NB4 (cell line): ENCODE measurements at places on chromosomes 4 and X.

GRCh38 chr4:38154681-38155588 is 194.7 kb downstream of the PTTG2 start:
- peak; percentile 67 for DNase-seq

DNA sequence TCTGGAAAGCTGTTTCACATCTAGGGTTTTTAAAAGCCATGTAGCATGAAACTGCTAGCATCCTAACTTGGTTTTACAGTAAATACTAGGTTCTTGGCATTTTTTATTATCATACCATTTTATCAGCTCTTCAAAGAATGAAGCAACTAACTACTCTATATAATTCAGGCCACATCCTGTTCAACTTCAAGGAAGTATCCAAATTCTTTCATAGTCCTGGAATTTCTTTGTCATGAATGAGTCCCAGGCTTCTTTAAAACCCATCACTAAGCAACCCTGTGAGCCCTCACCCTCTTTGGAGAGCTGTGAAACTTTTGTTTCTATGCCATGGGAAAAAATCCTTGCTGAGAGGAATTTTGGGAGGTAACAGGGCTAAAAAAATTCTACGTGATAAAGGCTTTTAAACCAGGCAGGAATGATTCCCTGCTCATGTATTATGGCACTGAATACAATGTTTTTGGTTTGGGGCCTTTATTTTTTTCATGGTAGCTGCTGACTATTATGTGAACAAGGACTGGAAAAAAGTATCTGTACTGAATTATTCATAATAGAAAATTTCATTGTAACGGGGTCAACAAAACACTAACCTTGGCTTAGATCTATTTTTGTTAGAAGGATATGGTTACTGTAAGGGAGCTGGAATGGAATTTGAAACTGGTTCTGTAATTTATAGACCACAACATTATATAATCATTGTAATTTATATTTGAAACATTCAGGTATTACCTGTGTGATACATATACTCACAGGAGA is 164.9 kb downstream of the DCTD start:
- no peak for DNase-seq

DNA sequence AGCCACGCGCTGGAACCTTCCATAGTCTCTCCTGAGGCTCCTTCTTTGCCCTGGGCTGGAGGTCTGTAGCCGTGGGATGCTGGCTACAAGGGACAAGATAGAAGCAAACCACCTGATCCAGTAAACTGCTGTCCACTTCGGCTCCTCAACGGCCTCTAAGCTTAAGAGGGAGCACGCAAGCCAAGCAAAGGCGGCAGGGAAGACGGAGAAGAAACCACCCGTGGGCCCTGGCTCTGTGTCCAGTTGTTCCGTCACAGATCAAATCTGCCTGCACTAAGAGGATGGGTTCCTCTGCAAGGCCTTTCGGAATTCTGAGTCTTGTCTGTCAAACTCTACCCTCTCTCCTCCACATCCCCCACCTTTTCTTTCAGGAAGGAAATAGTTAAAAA is 401 bp upstream of the EDNRA start:
- no peak for DNase-seq

GRCh38 chr4:140134746-140135425 is 19.1 kb downstream of the MAML3 start:
- no peak for DNase-seq

GRCh38 chr4:5885733-5886132 is 7.2 kb downstream of the CRMP1 start:
- DNase-seq: no peak

DNA sequence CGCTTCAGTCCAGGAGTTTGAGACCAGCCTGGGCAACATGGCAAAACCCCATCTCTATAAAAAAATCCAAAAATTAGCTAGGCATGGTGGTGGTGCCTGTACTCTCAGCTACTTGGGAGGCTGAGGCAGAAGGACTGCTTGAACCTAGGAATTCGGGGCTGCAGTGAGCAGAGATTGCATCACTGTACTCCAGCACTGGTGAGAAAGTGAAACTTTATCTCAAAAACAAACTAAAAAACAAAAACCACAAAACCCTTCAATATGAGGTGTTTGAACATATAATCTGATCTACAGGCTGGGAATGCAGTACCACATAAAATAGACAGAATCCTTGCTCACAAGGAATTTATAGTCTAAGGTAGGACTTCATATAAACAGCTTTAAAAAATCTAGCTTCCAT is 103.9 kb downstream of the PDS5A start:
- no peak for DNase-seq

- DNase-seq: no peak
Observed at GRCh38 chrX:139725720-139726119, 17.8 kb upstream of the MCF2 start.

- no peak for DNase-seq
Observed at GRCh38 chr4:4981427-4981826, 37.8 kb downstream of the CYTL1 start.

DNA sequence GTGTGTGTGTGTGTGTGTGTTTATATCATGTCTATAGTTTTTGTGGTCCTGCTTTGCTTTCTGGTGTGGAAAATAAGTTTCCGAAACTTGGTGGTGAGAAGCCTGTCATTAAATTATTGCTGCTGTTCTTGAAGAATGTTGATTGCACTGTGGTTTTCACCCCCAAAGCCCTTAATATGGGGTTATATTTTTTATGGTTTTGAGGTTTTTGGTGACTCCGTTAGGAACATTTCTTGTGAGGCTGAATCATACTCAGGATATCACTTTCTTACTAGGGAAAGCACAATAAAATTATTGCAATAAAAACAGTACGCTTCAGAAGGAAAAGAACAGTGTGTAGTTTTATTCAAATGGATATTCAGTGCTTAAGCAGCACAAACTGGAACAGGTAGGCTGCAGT is 539.1 kb upstream of the MAGEB18 start:
- DNase-seq: no peak

DNA sequence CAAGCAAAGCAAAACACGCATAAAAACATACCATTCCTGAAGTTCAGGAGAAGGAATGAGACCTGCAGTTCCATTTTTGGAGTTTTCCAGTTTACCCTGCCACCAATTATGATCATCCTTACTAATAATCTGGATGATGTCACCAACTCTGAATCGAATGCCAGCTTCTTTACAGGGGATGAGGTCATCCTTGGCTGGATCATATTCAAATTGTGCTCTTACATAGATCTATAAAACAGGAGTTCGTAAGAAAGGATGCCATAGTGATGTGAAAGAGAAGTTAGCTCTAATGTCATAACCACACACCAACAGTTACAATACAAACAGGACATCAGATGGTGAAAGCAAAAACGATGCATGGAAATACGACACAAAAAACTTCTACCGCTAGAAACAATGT is 106.5 kb downstream of the NYX start:
- DNase-seq: no peak

- peak; percentile 10 for DNase-seq
Observed at GRCh38 chr4:142282870-142283431, 563.1 kb downstream of the INPP4B start.

DNA sequence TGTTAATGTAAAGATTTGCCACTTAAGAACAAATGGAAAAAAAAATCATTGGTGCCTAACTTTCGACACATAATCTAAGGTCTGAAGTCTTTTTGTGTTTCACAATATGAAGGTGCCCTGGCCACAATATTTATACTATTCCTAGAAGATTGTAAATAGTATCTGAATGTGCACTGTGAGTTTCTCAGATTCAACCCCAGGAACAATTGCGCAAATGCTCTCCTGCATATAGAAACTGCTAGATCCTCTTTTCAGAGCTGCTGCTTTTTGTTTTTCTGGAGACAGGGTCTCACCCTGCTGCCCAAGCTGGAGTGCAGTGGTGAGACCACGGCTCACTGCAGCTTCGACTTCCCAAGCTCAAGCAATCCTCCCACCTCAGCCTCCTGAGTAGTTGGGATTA is 480.1 kb upstream of the FTHL17 start:
- DNase-seq: peak; percentile 2

DNA sequence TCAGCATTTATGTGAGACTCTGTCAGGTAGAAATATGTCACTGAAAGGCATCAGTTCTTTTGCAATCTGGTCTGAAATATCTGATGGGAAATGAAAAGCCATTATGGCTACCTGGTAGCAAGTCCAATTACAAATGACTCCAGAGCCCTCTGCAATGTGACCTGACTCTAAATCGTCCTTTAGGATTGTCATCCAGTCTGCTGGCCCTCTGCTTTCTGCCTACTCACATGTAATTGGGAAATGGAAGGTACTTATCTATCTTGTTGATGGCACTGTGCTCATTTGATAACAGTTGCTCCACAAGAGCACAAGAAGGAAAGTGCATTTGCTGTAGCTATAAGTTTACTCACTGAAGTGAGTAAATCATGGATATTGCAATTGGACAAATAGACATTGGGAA is 799.8 kb downstream of the RAPGEF2 start:
- DNase-seq: no peak

GRCh38 chr4:38210396-38211114 is 250.4 kb downstream of the PTTG2 start:
- DNase-seq: no peak

DNA sequence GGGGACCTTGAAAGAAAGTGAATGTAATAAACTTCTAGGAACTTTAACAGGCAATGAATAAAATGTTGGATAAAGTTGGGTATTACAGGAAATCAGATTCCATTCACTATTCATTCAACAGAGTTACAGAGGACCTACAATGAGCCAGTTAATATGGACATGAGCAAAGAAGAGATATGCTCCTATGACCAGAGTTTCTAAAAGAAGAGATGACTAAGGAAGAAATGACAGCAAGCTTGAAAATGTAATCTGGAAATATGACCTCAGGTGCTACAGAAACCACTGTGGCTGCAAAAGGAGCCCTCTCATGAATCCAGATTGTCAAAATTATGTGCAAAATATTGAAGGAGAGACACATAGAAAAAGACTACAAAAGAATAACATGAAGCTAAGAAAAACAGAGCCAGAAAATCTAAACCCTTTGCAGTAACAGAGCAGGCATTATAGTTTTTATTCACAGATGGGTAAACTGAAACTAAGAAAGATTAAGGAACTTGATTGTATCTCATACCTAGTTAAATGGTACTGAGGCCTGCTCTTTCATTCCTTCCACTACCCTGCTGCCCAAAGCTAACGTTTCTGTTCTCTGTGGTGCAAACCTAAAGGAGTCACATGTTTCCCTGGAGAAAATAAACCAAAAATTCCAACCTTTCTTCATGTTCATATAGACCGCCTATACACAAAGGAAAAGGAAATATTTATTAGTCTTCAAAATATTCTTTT is 378.3 kb downstream of the GBA3 start:
- DNase-seq: no peak

DNA sequence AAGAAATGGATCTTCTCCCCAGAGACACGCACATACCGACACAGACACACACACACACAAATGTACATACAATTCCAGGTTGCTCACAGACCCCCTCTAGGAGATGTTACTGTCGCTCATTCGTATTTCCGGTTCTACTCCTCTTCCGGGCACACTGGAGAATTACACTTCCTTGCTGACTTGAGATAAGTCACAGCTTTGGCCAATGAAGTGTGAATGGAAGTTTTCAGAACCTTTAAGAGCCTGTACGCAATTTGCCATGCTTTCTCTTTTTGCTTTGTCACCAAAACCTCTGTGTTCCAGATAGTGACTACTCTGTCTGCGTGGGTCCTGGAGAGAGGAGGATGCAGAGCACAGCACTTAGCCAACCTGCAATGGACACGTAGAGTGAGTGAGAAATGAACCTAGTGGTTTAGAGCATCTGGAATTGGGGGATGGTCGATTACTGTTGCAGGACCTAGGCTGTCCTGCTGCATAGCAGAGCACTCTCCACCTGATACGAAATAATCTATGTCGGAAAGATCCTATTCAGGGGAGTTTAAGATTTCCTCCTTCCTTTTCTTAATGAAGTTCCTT is 239.5 kb upstream of the TET2 start:
- no peak for DNase-seq

- no peak for DNase-seq
Observed at GRCh38 chr4:48012824-48013223, 3.7 kb downstream of the CNGA1 start.

DNA sequence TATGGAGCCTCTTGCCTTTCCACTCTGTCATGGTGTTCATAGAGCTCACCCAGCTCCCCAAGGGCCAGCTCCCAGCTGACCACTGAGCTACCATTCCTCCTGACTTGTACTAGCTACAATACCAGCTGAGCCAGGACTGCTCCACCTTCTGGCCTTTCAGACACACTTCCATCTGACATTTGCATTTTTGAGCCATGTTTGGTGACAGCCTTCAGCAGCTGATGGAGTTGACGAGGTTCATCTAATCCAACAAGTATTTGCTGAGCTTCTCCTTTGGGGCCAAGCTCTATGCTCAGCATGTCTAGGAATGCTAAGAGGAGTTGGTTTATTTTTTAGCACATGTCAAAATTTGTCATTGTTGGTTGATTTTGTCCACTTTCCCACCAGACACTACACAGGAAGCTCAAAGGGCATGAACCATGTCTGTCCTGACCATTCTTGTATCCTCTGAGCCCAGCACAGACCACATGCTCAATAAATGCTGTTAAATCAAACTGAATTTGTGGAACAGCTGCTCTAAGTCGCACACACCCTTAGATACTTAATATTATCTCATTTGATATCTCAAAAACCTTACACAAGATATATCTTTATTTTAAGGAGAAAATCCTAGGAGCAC is 142.6 kb upstream of the PPARGC1A start:
- DNase-seq: peak; percentile 39

GRCh38 chrX:147378767-147379166 is 533.0 kb upstream of the FMR1 start:
- DNase-seq: no peak

DNA sequence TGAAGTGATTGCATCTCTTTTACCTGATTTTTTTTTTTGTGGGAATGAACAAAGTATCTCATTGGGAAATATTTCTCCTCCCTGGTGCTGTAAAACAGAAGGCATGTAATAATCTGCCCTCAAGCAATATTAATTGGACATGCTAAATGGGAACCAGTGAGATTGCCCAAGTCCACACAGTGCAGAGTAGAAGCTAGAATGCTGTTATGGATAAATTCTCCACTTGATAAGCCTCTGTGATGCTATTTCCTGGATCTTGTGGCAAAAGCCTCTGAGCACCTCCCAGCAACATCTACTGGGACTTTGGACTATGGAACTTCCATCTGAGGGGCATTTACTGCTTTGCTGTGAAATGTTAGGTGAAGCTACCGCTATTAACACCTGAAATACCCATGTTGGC is 46.9 kb upstream of the YTHDC1 start:
- no peak for DNase-seq

- DNase-seq: no peak
Observed at GRCh38 chr4:136516371-136516770, 1015.9 kb downstream of the PCDH18 start.

GRCh38 chr4:38162240-38162784 is 202.1 kb downstream of the PTTG2 start:
- no peak for DNase-seq

- no peak for DNase-seq
Observed at GRCh38 chr4:7195141-7195515, 2.8 kb downstream of the SORCS2 start.

DNA sequence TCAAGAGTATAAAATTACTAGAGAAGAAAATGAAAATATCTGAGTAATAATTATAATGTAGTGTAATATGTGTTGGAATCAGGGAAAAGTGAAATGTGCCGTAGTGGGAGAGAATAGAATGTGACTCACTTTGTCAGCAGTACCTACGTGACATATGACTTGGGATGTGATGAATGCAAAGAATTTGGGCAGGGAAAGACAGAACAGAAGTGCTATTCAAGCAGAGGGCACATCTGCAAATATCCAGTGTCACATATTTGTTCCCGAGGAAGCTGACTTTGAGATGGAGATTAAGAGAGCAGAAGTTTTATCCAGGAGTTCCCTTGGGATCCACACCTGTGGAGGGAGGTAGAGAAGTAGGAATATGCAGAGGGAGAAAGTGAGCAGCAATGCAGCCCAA is 69.3 kb upstream of the HS3ST1 start:
- no peak for DNase-seq

- no peak for DNase-seq
Observed at GRCh38 chrX:44935640-44936039, 62.7 kb downstream of the KDM6A start.
